Kidney glomerular epithelial cell (primary cell): ENCODE measurements at places on chromosomes 4 and X.

GRCh38 chr4:147491086-147491485, 10.2 kb downstream of the EDNRA start:
- no peak for DNase-seq

DNA sequence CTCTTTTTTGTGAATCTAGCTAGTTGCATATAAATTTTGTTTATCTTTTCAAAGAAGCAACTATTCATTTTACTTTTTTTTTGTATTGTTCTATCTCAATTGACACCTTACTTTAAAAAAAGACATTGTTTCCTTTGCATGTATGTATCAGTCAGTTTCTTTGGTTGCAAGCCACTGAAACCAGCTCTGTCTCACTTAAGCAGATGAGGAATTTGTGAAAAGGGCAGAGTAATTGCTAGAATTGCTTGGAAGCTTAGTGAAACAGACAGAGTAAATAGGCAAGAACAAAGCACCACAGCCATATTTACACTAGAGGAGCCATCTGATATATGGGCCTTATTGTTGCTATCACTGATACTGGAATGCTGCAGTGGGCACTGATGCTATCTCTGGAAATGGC, 231.4 kb upstream of the KLF8 start:
- DNase-seq: no peak

- DNase-seq: no peak
These were observed 34.4 kb downstream of the AGTR2 start for GRCh38 chrX:116204932-116205331.

- no peak for DNase-seq
These were observed 160.2 kb downstream of the RAB28 start for GRCh38 chr4:13323921-13324320.

DNA sequence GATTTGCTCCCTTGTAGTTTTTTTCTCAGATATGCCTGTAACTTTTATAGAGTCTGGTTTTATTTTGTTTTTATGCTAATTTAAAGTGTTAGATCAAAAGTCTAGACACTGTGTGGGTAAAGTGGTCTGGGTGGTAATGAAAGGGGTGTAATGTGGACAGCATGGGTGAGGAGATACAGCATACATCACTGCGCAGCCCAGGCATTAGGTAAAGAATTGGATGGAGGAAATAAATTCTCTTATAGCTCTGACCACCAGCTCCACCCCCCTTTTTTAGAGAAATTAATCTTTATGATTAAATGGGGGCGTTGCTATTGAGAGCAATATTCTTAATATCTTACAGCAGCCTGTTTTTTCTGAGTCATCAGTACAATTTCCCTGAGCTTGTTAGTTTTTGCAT, 163.9 kb upstream of the IGFBP7 start:
- DNase-seq: no peak

GRCh38 chr4:19324184-19324583, 927.5 kb upstream of the SLIT2 start:
- DNase-seq: no peak

DNA sequence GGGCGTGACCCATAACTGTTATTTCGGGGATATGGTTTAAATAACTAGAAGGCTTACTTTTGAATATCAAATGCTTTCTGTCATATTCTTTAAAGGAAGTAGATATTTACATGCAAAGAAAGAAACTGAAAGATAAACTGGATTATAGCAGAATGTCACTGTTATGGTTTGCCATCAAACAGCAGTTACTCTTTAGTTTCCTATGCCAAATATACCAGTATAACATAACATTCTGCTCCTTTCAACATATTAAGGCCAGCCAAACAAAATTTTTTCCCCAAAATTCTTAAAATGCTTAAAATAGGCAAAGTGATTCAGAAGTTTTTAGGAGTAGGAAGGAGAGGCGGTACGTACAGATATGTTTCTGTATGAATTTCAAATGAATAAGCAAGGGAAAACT, 27.0 kb downstream of the KDM6A start:
- no peak for DNase-seq

GRCh38 chr4:94714365-94715160, 43.2 kb upstream of the BMPR1B start:
- no peak for DNase-seq

DNA sequence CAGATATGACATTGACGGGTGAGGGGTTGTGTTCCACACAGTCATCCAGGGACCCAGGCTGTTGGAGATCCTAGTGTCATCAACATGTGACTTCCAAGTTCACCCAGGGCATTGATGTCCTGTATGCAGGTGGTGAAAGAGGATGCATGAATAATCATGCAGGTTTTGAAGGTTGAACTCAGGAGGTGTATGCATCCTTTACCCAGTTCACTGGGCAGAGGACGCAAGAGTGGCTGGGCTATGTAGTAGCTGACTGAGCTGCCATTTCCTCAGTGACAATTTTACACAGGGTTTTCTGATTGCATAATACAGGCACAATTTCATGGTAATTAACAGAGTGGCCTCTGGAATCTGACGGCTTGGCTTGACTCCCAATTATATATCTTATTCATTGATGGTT, 323.0 kb downstream of the HS3ST1 start:
- DNase-seq: no peak

GRCh38 chr4:174277433-174277832, 6.0 kb downstream of the FBXO8 start:
- no peak for DNase-seq

DNA sequence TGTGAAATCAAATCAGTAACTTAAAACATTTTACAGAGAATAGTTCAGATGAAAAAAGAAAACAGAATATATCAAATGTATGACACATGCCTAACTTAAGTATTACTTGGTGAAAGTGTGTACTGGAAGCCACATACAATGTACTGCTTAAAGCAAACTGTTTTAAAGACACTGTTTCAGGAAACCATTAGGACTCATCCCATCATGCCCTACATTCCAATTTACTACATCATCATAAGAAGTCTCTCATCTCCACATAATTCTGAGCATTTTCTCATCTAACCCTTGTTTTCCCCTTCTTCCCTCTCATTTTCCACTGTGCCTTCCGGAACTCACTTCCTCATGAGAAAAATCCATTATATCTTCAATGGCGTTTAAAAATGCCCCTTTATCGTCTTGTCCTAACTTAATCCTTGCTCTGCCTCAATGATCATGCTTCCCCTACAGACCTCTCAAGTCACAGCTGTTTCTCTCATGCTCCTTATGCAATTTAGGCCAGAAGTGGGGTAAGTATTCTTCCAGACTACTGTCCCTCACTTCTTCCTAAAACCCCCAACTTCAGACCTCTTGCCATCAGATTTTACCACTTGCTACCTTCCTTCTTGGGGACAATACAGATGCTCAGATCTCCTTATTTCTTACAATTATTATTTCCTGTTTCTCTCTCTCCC, 26.8 kb upstream of the FGF5 start:
- DNase-seq: no peak

DNA sequence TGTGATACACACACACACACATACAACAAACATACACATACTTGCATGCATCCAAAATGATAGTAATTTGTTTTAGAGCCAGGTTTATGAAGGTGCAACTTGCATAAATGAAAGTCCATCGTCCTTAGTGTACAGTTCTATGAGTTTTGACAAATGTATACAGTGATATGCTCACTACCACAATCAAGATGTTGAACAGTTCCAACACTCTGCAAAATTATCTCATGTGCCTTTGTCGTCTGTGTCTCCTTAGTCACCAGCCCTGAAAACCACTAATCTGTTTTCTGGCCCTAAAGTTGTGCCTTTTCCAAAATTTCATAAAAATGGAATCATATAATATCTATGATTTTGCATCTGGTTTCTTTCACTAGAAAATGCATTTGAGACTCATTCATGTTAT, 67.8 kb upstream of the ANXA3 start:
- DNase-seq: no peak

DNA sequence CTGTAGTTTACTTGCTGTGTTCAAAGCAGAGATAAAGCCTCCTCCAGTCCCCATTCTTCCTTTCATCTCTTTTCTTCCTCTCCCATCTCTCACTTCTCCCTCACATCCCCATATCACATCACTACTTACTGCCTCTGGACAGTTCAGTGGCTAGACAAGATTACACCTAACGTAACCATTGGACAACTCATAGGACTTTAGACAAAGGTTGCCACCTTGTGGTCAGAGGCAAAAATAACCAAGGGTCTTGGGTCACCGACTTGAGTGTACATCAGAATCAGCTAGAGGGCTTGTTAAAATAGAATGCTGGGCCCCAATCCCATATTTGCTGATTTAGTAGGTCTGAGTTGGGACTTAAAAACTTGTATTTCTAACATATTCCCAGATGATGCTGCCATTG, 109.3 kb upstream of the DGKK start:
- peak; percentile 8 for DNase-seq

GRCh38 chr4:185479507-185479971, 8.0 kb upstream of the CCDC110 start:
- no peak for DNase-seq

DNA sequence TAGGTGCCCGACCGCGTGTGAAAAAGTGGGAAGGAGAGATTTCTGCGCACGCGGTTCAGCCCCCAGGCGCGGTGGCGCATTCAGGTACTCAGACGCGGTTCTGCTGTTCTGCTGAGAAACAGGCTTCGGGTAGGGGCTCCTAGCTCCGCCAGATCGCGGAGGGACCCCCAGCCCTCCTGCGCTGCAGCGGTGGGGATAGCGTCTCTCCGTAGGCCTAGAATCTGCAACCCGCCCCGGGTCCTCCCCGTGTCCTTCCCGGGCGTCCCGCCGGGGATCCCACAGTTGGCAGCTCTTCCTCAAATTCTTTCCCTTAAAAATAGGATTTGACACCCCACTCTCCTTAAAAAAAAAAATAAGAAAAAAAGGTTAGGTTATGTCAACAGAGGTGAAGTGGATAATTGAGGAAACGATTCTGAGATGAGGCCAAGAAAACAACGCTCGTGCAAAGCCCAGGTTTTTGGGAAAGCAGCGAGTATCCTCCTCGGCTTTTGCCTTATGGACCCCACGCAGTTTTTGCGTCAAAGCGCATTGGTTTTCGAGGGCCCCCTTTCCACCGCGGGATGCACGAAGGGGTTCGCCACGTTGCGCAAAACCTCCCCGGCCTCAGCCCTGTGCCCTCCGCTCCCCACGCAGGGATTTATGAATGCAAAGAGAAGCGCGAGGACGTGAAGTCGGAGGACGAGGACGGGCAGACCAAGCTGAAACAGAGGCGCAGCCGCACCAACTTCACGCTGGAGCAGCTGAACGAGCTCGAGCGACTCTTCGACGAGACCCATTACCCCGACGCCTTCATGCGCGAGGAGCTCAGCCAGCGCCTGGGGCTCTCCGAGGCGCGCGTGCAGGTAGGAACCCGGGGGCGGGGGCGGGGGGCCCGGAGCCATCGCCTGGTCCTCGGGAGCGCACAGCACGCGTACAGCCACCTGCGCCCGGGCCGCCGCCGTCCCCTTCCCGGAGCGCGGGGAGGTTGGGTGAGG, 3.7 kb downstream of the SHOX start:
- no peak for DNase-seq

GRCh38 chr4:126458993-126459392, 1144.2 kb downstream of the FAT4 start:
- no peak for DNase-seq

DNA sequence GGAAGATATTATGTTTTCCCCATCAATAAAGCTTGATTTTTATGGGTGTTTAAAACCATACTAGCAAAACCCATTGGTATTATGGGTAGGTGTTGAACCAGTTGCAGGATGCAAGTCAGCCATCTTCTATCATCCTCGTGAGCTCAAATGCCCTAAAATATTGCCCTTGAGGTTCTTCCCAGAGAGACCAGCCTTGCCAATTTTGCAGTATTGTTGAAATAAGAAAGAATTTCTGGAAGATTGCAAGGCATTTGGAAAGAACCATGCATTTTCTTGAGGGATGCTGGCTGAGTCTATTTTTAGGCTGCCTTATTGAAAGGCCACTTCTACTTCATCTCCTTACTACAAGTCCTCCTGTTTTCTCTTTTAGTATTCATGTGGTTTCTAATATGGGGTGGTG, 60.9 kb upstream of the SOD3 start:
- no peak for DNase-seq

- no peak for DNase-seq
These were observed 51.9 kb upstream of the HUWE1 start for GRCh38 chrX:53738370-53738906.
